ENCODE measurements at places on chromosomes 3 and 15.

GRCh38 chr15:100690032-100690794 is 87.8 kb downstream of the ASB7 start:
- no peak for DNase-seq

DNA sequence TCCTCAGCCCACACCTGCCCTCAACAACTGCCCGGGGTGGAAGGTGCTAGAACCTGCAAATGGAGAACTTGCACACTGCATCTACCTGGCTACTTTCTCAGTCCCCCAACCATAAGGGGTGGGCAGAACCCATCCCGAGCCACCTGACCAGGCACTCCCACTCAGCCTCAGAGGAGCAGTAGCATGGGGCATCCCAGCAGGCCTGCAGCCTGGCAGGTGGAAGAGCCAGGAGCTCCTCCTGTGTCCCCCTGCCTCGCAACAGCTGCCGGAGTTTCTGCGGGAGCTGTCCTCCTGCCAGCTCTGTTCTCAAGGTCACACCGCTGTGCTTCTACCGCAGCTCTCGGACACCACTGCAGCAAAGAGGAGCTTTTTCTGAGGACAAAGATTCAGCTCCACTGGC is 27.5 kb downstream of the RAB6B start:
- DNase-seq = no peak

- DNase-seq = no peak
Measured at GRCh38 chr3:16478516-16478915, 35.0 kb downstream of the RFTN1 start.

DNA sequence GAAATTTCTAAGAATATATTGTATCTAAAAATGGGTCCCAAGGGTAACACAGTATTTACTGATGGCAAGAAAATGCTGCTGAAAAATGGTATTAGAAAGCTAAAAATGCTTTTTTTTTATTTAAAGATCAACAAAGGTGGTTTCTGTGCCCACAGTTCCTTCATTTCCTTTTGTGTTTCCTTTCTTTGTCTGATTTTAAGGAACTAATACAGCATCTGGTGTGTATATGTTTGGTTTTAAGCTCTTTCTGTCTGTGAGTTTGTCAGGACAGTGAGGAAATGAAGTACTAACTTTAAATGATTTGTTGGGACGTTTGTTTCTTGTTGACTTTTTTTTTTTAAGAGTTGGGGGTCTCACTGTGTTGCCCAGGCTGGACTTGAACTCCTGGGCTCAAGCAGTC is 38.2 kb downstream of the RASA2 start:
- no peak for DNase-seq

- no peak for DNase-seq
Measured at GRCh38 chr3:100880072-100880471, 113.1 kb downstream of the ABI3BP start.

- DNase-seq = no peak
Measured at GRCh38 chr3:105277656-105278055, 89.1 kb upstream of the ALCAM start.
